ENCODE measurements at places on chromosomes 6 and 20.

- DNase-seq = no peak
These were observed 72.4 kb upstream of the NXT1 start for GRCh38 chr20:23278172-23278571.

GRCh38 chr6:151403919-151404308 is 12.6 kb upstream of the ZBTB2 start:
- DNase-seq = no peak

DNA sequence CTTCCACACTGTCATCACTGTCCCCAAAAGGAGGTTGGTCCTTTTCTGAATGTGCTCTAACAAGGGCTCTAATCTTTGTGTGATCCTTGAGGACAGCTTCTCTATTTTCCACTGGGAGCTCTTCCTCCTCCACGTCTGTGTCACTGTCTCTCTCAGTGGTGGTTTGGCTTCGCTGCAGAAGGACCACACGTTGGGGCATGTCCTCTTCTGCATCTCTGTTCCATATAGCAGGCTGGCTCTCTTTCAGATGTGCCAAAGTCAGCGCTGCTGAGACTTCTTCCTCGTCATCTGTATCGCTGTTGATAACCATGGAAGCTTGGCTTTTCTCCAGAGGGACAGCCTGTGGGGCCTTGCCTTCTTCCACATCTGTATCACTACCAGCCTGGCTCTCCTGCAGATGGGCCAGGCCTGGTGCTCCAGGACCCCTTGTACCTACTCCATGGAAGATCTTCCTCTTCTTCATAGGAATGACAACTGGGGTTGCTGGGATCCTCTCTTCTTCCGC is 4.6 kb downstream of the MDC1 start:
- no peak for DNase-seq

- no peak for DNase-seq
These were observed 365.7 kb downstream of the ZFAND3 start for GRCh38 chr6:38185244-38185643.

- no peak for DNase-seq
These were observed 52.9 kb upstream of the TAB2 start for GRCh38 chr6:149264629-149265028.

GRCh38 chr6:2841264-2842138 is at the start of gene SERPINB1:
TSS of gene SERPINB1 (minus strand) at chr6:2841863. CDS start at chr6:2840586, 1,277 bp downstream.
- DNase-seq = peak; percentile 89

GRCh38 chr6:13924146-13924948 is 405 bp upstream of the RNF182 start:
- DNase-seq = no peak
